ENCODE measurements at places on chromosomes 5 and 9.
A peak's percentile ranks its signal among the peaks of the same experiment; 100 is the strongest.

- no peak for ATAC-seq
Measured at GRCh38 chr9:96688187-96688586, 33.1 kb upstream of the PRXL2C start.

- ATAC-seq = peak; percentile 55
Measured at GRCh38 chr5:134113902-134114875, at the start of gene TCF7. TSS of gene TCF7 (plus strand) at chr5:134114681. CDS start at chr5:134114907, 226 bp downstream.

DNA sequence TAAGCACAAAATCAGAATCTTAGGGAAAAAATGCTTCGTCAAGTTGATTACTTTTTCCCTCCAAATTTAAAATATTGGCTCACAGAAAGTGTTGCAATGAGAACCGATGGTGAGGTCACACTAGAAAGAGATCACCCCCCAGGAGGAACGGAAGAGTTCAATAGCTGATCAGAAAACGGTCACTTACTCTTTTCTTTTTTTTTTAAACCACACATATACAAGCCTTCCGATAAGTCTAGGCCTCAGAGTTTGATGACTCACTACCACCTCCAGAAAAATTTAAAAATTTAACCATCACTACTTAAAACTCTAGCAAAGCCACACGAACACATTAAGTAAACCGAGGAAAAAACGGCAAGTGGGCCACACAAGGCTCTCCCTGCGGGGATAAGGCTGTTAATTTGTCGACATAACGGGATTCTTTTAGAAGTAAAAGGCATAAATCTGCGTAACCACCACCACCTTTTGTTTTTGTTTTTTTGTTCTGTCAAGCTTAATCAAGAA is 1.2 kb downstream of the SURF4 start:
- peak; percentile 27 for ATAC-seq

GRCh38 chr9:137064027-137064879 is 6.1 kb downstream of the SAPCD2 start:
- ATAC-seq = peak; percentile 47

DNA sequence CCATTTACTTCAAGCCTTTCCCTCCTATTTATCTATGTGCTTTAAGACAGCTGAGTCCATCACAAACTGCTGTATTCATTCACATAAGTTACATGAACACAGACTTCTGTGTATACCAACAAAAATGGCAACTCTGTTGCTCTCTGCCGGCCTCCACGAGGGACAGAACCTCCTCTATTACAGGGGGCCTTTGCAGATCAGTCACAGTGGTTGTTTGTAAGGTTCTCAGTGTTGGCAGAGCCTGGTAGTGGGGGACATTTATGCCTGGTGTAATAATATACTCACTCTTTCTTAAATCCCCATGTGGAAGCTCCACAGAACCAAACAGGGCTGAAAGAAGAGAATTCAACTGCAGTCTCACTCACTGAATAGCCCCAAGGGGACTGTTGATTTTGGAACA is 76.5 kb downstream of the SLC1A1 start:
- ATAC-seq = no peak

- ATAC-seq = no peak
Measured at GRCh38 chr5:177315411-177315810, 3.7 kb upstream of the MXD3 start.

DNA sequence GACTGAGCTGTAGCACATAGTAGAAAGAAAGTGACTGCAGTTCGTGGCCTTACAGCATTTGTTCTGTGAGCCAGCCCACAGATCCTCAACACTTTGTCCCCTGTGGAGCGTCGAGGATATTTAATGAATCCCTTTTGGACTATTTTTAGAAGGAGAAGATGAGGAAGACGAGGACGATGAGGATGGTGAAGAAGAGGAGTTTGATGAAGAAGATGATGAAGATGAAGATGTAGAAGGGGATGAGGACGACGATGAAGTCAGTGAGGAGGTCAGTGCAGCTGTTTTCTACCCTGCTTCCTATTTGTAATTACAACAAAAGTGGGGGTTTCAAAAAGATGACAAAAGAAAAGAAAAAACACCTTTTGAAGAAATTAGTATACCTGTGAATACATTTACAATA is 28.0 kb downstream of the ANP32B start:
- no peak for ATAC-seq

DNA sequence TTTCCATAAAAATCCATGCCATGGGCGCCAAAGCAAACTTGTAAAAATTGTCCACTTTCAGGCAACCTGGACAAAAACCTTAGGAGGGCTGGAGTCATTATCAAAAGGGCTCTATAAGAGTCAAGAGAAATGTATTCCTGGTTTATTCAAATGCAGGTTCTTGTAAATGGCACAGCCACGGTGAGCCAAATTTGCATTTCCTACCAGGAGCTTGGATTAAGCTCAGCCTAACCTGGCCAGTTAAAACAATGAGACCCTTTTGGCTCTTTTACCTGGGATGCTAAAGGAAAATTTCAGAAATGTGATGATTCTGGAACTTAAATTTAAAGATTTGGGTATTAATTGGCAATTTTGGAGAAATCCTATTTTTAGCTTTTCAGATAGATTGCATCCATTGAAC is 8.9 kb upstream of the ZNF474 start:
- ATAC-seq = no peak

DNA sequence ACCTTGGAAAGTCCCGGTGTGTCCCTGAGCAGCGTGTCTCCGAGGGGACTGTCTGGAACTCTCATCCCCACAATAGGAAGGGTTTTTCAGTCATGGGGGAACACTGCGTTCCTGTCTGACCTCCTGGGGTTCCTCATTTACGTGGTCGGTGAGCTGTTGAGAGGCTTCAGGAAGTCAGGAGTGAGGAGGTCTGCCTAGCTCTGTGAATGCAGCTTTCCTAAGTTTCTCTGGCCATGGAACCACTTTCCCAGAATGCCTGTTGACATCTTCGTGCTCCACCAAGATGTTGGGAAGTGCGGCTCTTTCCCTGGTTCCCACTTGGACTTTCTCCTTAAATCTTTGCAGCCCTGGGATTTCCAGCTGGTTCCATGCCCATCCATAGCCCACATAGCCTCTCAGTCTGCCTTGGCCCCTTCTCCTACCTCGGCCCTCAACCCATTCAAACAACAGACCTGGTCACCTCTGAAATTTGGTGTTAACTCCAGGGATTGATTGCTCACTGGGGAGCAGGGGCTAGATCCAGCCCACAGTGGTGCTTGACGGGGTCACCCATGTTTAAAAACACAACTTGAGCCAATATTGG is 27.2 kb downstream of the PSAT1 start:
- no peak for ATAC-seq

DNA sequence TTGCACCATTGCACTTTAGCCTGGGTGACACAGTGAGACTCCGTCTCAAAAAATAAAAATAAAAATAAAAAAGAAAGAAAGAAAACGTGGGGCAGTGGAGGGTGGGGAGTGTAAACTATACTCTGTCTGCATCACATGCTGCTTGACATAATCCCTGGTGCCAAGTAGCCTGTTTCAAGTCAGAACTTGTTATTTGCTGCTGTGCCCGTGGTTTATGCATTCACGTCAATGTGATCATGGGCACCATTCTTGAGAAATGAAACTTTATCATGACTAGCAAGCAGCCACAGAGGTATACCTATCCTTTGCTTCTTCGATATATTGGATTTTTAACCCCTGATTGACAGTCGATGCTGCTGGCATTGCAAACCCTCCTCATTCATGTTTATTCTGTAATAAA is 4.1 kb upstream of the SMU1 start:
- ATAC-seq = peak; percentile 20

- ATAC-seq = no peak
Measured at GRCh38 chr5:97102010-97102470, 40.4 kb downstream of the LIX1 start.

- no peak for ATAC-seq
Measured at GRCh38 chr9:87138128-87139040, 191.1 kb upstream of the GAS1 start.

DNA sequence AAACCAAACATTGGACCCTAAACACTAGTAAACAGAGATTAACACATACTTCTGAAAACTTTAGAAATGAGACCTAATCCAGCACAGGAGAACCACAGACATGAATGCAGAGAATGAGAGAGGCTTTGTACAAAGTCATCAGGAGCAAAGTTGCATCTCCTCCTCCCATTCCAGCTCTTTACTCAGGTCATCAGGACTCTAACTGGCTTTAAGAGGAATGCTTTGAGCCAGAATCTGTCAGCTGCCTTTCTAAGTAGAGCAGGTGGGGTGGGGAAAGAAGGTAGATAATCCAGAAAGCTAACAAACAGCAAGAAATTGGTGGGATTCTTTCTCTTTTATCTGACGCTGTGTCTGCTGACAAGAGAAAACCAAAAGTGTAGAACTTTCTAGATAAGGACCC is 582.7 kb upstream of the DMAC1 start:
- no peak for ATAC-seq

DNA sequence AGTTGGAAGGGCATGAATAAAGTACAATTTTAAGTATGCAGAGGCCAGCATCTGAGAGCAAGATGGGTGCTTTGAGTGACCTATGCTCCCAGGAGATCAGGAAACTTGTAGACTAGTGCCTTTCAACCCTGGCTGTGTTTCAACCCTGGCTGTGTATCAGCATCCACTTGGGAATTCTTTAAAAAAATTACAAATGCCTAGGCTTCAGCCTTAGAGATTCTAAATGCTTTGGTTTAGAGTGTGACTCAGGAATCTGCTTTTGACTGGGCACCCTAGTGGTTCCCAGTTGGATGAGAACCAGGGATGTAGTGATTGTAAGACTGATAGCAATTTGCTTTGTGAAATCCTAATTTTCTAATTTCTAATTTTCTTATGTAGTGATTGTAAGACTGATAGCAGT is 65.6 kb downstream of the RALGPS1 start:
- ATAC-seq = no peak

DNA sequence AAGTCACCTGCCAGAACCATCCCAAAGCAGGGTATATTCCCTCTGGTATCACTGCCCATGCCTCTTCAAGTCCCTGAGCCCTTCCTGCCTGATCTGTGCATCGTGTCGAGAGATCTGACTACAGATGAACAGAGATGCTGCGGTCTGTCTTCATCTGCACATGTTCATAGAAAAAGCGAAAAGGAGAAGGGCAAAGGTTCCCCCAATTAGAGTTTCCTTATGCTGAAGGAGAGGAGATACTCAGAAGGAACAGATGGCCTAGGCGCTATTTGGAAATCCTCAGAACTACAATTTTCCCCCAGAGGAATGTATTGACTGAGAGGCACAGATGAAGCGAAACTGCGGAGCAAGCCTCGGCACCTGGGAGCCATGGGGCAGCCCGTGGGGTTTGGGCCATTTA is 170.9 kb downstream of the SEC61B start:
- no peak for ATAC-seq

GRCh38 chr5:19235101-19235584 is 752.9 kb downstream of the CDH18 start:
- no peak for ATAC-seq

- peak; percentile 79 for ATAC-seq
Measured at GRCh38 chr9:75890472-75891276, at the start of gene PCSK5. TSS of gene PCSK5 (plus strand) at chr9:75890673. CDS start at chr9:75891182, 509 bp downstream.

DNA sequence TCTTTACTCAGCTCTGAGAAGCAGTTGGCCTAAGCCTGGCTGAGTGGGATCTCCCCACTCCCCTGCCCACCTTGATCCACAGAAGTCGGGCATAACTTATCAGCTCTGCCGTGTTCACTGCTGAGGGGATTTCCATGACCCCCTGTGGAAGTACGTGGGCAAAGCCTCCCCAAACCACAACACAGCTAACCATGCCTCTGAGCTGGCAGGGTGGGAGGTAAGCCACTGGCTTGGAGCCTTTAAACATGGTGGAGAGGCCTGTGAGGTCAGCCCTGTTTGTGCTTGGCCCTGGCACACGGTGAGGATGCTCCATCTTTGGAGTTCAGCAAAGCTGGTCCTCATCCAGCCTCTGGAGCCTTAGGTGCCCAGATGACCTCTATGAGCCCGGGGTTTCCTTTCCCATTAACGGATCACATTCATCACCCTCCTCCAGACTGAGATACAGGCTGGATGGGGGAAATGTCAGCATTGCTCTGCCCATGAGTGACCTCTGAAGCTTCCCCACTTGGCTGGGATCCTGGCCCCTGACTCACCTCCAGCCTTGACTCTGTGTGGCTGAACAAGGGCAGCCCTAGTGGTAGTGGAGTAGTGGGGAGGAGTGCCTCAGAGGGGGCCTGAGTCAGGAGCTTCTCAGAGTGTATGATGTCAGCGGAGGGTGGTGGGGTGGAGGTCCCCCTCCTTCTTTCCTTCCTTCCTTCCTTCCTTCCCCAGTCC is 6.2 kb downstream of the PDLIM4 start:
- ATAC-seq = peak; percentile 65

GRCh38 chr9:115921301-115921700 is 232.3 kb upstream of the PAPPA start:
- no peak for ATAC-seq

Measured in activated T-helper 17 cell treated with anti-CD3 and anti-CD28 coated beads, Interleukin-2, amount 50 U/mL, for 72 hours (primary cell).